T-helper 17 cell (primary cell): ENCODE measurements at places on chromosomes 4 and X.

GRCh38 chr4:8185930-8186329 lies 13.2 kb upstream of the SH3TC1 start:
- DNase-seq = no peak
- no peaks in the 10 kb centered on the region for H3K36me3 ChIP-seq

DNA sequence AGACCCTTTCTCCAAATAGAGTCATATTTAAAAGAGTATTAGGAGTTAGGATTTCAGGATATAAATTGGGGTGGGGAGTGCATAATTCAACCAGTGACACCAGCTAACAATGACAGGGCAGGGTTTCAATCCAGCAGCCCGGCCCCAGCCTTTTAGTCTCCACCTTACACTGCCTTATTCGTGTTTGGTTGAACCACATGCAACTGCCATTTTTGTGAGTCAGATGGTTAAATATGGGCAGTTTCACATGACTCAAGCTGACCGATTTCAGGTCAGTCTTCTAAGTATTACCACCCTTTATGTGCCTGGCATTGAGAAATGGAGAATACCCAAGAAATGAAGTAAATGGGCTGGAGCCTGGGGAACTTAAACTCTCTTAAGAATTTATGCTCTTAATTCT lies 102.8 kb downstream of the STOX2 start:
- peaks cover 2% of the 10 kb centered on the region for H3K4me1 ChIP-seq
- H3K36me3 ChIP-seq = no peaks in the 10 kb centered on the region
- no peak overlapping the region for H3K27ac ChIP-seq
- peaks cover 17% of the 10 kb centered on the region for H3K27me3 ChIP-seq
- no peak overlapping the region for H3K4me3 ChIP-seq
- no peak for DNase-seq

DNA sequence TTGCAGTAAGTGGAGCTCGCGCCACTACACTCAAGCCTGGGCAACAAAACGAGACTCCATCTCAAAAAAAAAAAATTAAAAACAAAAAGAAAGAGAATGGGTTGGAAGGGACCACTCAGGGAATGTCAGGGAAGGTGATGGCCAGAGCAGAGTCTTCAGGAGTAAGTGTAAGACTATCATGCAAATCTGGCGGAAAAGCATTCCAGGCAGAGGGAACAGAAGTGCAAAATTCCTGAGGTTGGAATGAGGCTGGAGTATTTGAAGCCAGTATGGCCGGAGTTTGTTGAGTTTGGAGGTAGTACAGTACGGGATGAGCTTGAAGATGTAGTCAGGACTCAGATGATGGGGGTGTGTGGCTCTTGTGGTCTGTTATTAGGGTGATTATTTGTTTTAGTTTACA lies 7.4 kb downstream of the GALNT7 start:
- H3K27ac ChIP-seq = peak overlapping the region; percentile 72
- no peaks in the 10 kb centered on the region for H3K27me3 ChIP-seq
- peaks cover 2% of the 10 kb centered on the region for H3K36me3 ChIP-seq
- no peak overlapping the region for H3K4me3 ChIP-seq

DNA sequence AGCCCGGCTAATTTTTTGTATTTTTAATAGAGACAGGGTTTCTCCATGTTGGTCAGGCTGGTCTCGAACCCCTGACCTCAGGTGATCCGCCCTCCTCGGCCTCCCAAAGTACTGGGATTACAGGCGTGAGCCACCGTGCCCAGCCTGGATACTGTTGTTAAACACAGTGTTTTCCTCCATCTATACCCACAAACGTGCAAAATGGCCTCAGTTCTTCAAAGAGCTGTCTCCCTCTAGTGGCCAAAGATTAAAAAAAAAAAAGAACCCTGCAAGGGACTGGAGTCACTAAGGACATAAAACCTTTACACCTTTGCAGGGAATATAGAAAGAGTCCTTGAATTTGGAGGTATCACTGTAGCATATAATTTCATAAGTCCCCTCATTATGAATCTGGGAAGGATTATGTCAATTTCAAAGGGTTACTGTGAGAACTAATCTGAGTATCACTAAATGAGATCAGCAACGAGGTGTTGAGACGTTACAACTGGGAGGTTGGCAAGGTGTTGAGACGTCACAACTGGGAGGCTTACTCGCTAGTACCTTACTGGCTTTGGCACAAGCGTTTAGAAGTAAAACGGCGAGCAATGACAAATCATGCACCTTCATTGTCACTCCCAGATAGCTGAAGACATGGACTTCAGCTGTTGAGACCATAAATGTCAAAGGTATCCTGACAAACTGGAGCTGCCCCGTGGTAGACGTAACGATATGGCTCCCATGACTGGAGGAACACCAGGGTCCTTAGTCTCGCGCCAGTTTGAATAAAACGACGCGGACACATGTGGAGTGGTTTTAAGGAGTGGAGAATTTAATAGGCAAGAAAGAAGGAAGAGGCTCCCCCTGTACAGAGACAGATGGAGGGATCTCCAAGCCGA lies 33.4 kb upstream of the ENPP6 start:
- peaks cover 27% of the 10 kb centered on the region for H3K27me3 ChIP-seq
- H3K36me3 ChIP-seq = peaks cover 7% of the 10 kb centered on the region
- H3K27ac ChIP-seq = no peak overlapping the region
- no peak overlapping the region for H3K4me3 ChIP-seq
- DNase-seq = no peak
